ENCODE measurements at places on chromosomes 13 and 19.
A peak's percentile ranks its signal among the peaks of the same experiment; 100 is the strongest.

DNA sequence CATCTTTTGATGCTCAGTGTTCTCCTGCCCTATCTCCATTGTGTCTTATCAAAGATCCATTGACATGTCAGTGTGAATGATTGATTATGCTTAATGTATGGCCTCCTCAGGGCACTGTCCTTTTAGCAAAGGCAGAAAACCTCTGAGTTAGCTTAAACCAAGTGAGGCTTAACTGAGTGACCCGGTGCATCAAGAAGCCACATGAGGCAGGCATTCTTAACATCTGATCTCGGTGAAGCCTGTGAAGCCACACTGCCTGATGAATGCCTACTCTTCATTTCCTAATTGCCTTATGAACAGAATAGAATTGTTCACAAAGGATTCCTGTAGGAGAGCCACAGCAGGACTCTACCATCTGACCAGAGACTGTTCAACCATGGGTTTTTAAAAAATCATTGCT lies 168.1 kb upstream of the SOX21 start:
- DNase-seq = no peak

- DNase-seq = no peak
These were observed 1.8 kb upstream of the UBE2M start for GRCh38 chr19:58560007-58560887.

DNA sequence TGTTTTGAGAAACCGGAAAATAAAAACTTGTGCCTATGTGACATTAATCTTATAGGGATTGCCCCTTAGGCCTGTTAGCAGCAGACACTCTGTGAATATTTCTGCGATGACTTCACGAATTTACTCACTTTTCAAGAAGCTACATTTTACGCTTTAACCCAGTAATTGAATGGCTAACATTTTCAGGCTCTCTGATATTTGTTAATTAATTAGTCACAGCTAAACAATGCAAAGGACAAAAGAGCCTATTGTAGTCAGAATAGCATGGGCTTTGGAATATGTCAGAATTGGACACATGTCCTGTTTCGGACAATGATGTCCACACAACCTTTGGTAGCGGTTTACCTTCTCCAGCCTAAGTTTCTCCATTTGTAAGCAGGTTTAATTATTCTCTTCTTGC lies 506.6 kb downstream of the EFNB2 start:
- DNase-seq = no peak

DNA sequence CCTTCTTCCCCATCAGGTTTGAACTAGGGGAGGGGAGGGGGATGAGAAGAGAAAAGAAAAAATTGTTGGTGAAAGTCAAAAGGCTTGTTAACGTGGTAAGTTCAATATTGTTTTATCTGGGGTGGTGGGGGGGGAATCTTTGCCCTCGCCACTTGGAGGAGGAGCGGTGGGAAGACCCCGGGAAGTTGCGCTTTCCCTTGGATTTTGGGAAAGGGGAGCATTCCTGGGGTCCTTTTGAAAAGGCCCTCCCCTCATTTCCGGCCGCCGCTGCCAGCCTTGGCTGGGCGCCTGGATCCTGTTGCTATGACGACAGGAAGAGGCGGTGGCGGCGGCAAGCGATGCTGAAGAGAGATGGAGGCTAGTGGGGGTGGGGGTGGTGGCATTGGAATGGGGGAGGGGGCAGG lies 4.6 kb upstream of the CACNG8 start:
- DNase-seq = no peak

DNA sequence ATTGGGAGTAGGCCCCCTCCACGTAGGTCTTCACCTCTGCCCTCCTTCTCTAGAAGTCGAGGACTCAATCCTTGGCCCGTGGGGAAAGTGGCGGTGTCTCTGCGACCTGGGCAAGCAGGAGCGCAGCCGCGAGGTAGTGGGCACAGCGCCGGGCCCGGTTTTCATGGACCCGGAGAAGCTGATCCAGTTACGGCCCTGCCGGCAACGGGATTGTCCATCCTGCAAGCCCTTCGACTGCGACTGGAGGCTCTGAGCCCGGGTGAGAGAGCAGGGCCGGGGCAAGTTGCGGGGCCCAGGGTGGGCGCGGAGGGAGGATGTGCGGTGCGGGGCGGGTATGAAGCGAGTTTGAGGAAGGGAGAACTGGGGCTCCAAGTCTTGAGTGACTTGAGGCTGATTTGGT lies 2.2 kb downstream of the THSD8 start:
- no peak for DNase-seq

DNA sequence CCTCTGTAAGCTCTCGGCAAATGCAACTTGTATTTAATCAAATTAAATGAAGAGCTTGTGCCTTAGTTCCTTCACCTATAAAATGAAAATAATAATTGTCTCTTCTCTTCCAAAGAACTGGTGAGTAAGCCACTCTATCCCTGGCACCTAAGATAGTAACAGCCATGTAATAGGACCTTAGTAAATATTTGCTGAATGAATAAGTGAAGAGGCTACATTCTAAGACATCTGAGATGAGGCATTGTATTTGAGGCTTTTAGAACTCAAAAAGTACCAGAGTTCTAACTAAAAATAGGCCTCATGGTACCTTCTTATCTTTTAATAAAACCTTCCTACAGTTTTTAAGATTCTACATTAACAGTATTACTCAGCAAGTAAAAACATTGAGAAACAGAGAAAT lies 17.3 kb upstream of the DCLK1 start:
- DNase-seq = no peak

- DNase-seq = no peak
These were observed 167.7 kb downstream of the ZNF486 start for GRCh38 chr19:20334760-20335159.

DNA sequence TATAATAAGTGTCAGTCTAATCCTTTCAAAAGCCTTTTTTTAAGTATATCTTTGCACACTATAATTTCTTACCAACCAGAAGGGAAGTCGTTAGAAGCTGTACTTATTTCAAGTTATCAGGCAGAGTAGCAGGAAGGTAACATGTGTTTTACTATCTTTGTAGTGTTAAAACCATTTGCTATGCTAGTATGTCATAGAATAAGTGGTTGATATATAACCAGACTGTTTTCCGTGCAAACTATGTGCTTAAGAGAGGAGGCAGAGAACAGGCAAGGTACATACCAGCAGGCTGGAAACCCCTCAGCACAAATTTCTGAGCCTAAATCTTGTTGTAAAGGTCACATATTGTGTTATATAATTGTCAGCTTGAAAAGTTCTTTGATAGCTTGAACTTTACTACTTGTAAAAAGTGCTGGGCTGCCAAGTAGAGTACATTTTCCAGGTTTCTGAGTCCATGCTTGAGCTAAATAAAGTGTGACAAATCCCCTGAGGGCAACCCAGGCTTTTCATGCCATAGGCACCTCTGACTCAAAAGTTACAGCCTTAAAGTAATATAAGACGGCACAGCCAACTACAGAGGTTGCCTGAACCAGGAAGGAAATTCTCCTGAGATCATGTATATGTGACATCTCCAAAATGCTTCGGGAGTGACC lies 1297.4 kb downstream of the PCDH9 start:
- no peak for DNase-seq

DNA sequence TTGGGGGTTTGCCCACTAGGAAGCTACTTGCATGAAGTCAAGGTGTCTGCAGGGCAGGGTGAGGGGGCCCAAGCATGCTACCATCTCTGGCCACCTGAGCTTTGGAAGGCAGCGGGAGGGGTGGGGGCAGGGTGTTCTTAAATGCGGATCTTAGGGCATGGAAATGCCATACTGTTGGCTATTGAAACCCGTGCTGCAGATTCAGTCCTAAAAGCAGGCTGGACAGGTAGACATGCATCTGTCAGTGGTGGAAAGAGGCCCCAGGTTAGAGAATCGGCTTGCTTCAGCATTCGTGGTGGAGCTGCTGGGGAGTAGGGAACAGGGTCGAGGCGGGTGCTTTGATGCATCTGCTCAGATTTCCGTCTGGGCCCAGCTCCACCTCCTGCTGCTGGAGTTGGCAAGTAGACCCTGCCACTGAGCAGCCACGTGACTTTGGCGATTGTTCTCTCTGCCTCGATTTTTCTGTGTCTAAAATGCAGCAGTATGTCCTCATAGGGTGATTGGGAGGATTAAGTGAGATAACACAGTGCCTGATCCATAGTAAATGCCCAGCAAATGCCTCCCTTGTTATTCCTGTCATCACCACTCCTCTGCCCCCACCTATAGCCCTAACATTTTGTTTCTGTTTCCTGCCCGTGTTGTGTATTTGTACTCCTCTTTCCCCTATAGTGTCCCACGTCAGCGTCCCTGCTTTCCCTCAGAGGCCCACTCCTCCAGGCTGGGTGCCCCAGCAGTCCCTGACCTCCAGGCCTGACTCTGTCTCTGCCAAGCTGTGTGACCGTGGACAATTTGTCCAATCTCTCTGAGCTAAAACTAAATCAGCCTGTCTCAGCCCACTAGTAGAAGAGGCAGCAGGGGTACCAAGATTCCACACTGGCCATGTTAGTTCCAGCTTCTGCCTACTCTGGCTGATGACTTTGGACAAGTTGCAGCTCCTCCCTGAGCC lies 5.8 kb downstream of the PPP1R37 start:
- no peak for DNase-seq

- DNase-seq = no peak
These were observed 2521.1 kb downstream of the PCDH9 start for GRCh38 chr13:64709079-64709478.

GRCh38 chr13:41916173-41916954 lies 44.5 kb downstream of the VWA8 start:
- DNase-seq = no peak

GRCh38 chr13:20489185-20489820 lies 36.4 kb downstream of the CRYL1 start:
- no peak for DNase-seq

- no peak for DNase-seq
These were observed 47.1 kb downstream of the ARHGAP35 start for GRCh38 chr19:46907880-46908279.

GRCh38 chr13:114046431-114046975 lies 72.6 kb upstream of the C13orf46 start:
- no peak for DNase-seq

DNA sequence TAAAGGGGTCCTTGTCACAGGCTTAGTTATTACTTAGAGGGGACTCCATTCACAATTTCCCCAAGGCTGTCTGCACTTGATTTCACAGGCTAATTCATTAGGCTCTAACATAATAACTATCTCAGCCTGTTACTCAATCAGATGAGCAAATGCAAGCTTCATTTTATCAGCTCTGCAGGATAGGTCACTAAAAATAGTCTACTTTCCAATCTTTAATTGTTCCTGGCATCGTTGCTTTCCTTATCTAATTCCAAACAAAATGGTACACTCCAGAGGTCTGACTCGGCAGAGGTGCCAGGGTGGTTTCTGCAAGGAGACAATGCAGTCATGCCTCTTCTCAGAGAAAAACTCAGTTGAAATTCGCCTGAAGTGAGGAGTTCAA lies 69.7 kb upstream of the SLC15A1 start:
- no peak for DNase-seq

GRCh38 chr13:51584731-51585672 lies 740 bp downstream of the WDFY2 start:
- peak; percentile 49 for DNase-seq

- DNase-seq = no peak
These were observed 1015.7 kb downstream of the EFNB2 start for GRCh38 chr13:105519771-105520170.

DNA sequence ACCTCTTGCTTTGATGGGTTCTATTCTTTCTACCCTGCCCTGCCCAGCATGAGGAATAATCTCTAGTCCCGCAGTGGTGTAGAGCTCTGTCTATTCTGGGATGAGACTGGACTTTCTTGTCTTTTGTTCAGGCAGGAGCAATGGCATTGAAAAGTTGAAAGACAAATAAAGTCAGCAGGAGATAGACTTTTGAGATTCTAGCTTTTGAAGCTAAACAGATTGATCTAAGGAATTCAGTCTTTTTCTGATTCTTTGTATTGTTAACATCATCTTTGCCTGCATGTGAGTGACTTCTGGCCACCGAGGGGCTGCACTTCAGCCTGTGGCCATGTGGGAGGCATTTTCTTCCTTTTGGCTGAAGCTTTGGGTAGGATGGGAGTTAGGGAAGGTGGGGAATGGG lies 132.4 kb downstream of the MRPL57 start:
- no peak for DNase-seq

- no peak for DNase-seq
These were observed 1.4 kb upstream of the RASL11A start for GRCh38 chr13:27269114-27269665.

GRCh38 chr13:31943591-31943990 lies 88.0 kb upstream of the FRY start:
- DNase-seq = no peak

Measured in activated gamma-delta T cell treated with anti-CD3 and anti-CD28 coated beads, Interleukin-2, amount 50 U/mL, for 16 hours (primary cell).